ENCODE measurements at places on chromosomes 13 and 19. TPM values are rescaled to one million over a fixed set of nuclear protein-coding genes. Genes with fewer than 3 reads are reported as not detected.

DNA sequence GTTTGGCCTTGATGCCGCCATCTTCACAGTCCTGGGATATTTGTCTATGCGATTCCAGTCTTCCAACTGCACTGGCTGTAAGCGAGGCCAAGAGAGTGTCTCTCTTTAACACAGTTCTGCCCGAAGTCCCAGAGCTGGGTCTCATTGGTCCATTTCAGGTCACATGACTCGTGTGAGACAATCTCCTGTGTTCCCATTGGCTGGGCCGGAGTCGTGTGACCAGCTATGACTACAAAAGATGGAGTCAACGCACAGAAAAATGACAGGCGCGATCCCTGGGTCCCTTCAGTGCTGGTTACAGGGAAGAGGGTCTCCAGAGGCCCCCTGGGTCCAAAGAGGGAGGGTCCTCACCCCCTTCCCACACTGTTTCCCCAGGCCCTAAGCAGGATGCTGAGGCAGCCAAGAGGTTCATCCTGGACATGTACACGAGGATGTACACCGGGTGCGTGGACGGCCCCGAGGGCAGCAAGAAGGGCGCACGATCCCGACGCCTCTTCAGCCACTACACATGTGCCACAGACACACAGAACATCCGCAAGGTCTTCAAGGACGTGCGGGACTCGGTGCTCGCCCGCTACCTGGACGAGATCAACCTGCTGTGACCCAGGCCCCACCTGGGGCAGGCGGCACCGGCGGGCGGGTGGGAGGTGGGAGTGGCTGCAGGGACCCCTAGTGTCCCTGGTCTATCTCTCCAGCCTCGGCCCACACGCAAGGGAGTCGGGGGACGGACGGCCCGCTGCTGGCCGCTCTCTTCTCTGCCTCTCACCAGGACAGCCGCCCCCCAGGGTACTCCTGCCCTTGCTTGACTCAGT is 15.9 kb upstream of the S1PR4 start:
- no peak for DNase-seq
- no peak overlapping the region for H3K4me3 ChIP-seq
- H3K27ac ChIP-seq: peak overlapping the region; percentile 76
- H3K27me3 ChIP-seq: no peaks in the 10 kb centered on the region

DNA sequence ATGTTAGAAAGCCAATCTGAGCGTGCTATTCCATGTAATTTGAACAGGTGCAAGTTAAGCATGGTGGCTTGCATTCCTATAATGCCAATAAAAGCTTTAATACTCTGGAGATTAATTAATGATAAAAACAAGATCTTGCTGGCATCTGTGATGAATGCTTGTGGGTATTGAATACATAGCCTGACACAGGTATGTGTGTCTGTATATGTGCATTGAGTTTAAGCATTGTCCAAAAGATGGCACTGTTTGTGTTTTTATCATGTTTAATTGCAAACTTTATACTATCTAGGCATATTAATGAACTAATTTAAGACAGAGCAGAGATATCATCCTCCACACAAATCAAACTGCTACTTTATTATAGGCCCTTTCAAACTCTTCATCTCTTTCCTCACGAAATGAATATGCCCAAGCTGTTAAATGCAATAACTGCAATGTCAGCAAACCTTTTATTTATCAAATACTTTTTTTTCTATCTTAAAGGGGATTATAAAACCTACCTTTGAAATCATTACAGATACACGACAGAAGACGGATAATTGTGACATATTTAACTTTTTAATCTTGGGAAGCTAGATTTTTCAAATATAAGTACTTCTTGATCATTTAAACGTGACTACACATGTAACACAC is 86.5 kb downstream of the TNFSF11 start:
- no peak overlapping the region for H3K27ac ChIP-seq
- peaks cover 71% of the 10 kb centered on the region for H3K27me3 ChIP-seq
- H3K4me3 ChIP-seq: no peak overlapping the region
- H3K36me3 ChIP-seq: no peaks in the 10 kb centered on the region

GRCh38 chr13:30755678-30756077 is 20.3 kb downstream of the ALOX5AP start:
- peak overlapping the region; percentile 11 for H3K27ac ChIP-seq
- H3K27me3 ChIP-seq: no peaks in the 10 kb centered on the region
- H3K4me1 ChIP-seq: peaks cover 19% of the 10 kb centered on the region
- H3K36me3 ChIP-seq: peaks cover 10% of the 10 kb centered on the region

GRCh38 chr13:110326263-110326904 is 19.3 kb downstream of the COL4A2 start:
- no peaks in the 10 kb centered on the region for H3K4me1 ChIP-seq
- no peak overlapping the region for H3K27ac ChIP-seq
- no peak for DNase-seq
- no peak overlapping the region for H3K4me3 ChIP-seq

GRCh38 chr13:93867481-93867880 is 612.0 kb downstream of the DCT start:
- no peak overlapping the region for H3K27ac ChIP-seq
- H3K27me3 ChIP-seq: peaks cover 5% of the 10 kb centered on the region
- no peak overlapping the region for H3K4me3 ChIP-seq
- no peaks in the 10 kb centered on the region for H3K4me1 ChIP-seq
- no peaks in the 10 kb centered on the region for H3K36me3 ChIP-seq
- no peak for DNase-seq

GRCh38 chr13:51137250-51137649 is 26.2 kb upstream of the C13orf42 start:
- no peak overlapping the region for H3K4me3 ChIP-seq

GRCh38 chr13:103358255-103358932 is 292.2 kb upstream of the SLC10A2 start:
- no peak overlapping the region for H3K27ac ChIP-seq
- no peaks in the 10 kb centered on the region for H3K36me3 ChIP-seq
- DNase-seq: no peak
- H3K27me3 ChIP-seq: no peaks in the 10 kb centered on the region

DNA sequence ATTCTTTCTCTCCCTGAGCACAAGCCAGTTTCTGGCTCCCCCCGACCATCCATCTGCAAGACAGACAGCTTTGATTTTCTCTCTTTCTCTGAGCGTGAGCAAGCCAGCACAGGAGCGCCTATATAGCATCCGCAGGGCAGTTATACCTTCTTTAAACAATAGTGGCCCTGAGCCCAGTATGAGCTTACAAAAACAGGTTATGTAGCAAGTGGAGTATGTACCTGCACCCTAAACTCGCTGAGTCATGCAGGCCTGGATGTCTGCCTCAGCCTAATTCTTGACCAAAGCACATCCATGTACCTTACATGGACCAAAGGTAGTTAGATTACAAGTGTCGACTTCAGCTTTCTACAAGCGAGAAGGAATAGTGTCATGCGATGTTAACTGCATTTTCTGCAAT is 61.7 kb downstream of the RAP2A start:
- no peaks in the 10 kb centered on the region for H3K4me1 ChIP-seq
- no peak for DNase-seq
- no peaks in the 10 kb centered on the region for H3K36me3 ChIP-seq
- H3K4me3 ChIP-seq: no peak overlapping the region

DNA sequence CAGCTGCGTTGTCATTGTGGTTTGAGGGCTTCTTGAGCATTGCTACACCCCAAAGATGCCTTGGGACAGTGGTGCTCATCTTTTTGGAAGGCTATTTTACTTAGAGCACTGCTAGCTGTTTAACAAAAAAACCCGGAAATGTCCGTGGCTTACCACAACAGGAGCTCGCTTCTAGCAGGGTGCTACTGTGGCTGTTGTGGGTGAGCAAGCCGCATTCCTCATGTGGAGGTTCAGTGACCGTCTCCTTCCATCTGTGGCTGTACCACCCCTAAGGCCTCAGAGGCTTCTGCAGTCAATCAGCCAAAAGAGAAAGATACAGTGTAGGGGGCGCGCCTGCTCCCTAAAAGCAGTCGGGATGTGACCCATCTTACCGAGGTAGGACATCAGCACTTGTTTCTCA is 1004.2 kb downstream of the UQCRFS1 start:
- H3K4me1 ChIP-seq: no peaks in the 10 kb centered on the region
- no peak overlapping the region for H3K27ac ChIP-seq
- H3K36me3 ChIP-seq: no peaks in the 10 kb centered on the region
- DNase-seq: no peak
- H3K4me3 ChIP-seq: no peak overlapping the region
- H3K27me3 ChIP-seq: no peaks in the 10 kb centered on the region

DNA sequence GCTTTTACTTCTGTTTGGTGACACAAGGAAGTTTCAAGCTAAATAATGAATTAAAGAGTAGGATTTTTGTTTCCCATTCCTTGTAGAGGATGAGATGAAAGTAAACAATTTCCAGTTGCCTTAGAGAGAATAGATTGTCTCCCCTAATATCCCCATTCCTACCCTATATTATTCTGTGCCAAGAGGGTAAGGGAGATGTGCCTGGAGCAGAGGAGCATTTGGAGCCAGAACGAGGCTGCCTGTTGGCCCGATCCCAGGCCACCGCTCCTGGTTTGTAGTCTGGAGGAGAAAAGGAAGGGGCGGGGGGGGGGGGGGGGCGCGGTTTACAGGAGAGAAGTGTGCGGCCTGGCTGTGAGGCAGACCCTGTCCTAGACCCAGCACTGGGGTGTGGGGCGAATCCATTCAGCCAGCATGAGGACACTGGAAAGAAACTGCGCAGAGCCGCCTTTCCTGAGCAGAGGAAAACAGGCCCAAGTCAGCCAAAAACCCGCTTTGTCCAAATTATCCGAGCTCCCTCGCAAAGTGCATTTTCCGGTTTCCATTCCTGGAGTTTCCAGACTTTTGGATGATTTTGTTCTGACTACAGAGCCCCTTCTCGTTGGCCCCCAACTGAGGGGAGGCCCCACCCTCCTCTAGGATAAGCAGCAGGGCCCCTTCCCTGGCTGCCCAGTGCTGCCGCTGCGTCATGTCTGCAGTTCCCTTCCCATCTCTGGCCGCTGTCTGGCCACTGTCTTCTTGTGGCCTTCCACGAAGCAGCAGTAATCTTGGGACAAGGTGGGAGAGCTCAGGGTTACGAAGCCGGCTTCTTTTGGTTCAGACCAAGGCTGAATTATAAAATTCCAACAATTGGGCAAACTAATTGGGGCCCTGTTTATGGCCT is 23.0 kb downstream of the NFIX start:
- peaks cover 28% of the 10 kb centered on the region for H3K4me1 ChIP-seq
- DNase-seq: no peak
- H3K27ac ChIP-seq: no peak overlapping the region
- no peak overlapping the region for H3K4me3 ChIP-seq
- peaks cover 3% of the 10 kb centered on the region for H3K36me3 ChIP-seq

GRCh38 chr19:52237771-52238400 is 31.5 kb upstream of the ZNF766 start:
- no peak overlapping the region for H3K27ac ChIP-seq
- H3K27me3 ChIP-seq: no peaks in the 10 kb centered on the region
- no peak overlapping the region for H3K4me3 ChIP-seq
- H3K4me1 ChIP-seq: peaks cover 3% of the 10 kb centered on the region
- no peaks in the 10 kb centered on the region for H3K36me3 ChIP-seq

DNA sequence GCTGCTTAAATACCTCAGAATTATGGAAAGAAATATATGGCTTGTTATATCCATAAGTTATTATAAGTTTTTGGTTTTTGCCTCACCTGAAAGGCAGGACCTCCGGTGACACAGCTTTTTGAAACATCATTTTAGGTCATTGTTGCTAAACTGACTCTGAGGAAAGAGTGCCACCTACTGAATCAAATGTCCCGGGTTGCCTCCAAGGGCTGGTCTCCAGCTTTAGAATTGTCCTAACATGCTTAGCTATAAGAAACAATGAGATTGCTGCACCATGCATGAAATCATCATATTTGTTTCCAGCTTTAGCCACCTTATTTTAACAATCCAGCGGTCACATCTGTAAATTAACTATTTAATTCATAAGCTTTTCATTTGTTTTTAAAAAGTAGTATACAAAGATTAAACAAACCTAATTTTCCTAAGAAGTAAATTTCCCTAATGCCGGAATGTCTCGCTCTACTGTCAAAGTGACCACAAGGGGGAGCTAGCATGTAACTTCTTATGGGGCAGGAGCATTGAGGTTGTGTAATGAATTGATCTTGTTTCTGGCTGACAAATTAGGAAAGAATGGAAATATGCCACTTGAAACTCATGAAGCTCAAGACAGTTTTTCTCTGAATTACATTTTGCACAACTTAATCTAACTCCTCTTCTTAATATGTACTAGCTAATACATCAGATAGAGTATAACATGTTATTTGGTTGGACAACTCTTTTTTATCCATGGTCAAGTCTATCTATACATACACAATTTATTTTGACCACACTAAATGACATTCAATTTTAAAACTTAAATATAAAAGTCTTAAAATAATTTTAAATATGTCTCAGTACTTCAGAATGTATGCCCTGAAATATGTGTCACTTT is 6.7 kb upstream of the PCDH17 start:
- H3K4me1 ChIP-seq: peaks cover 5% of the 10 kb centered on the region
- no peak overlapping the region for H3K27ac ChIP-seq
- H3K36me3 ChIP-seq: no peaks in the 10 kb centered on the region
- H3K4me3 ChIP-seq: no peak overlapping the region

DNA sequence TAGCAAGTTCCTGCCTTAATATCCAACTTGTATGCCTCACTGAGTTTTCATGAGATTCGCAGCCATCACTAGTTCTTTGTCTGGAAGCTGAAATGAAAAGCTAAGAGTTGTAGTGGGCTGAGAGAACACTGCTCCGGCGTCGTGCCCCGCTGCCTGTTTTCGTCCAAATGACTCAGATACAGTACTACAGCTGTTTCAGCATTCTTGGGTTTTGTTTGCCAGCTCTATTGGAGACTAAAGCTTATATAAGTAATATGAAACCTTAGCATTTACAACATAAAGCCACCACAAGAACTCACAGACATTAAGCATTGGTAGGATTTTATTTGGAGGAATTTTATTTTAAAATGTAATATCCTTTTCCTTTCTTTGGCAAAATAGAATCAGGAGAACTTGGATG is 299.7 kb downstream of the DLEU7 start:
- H3K27ac ChIP-seq: no peak overlapping the region
- H3K36me3 ChIP-seq: no peaks in the 10 kb centered on the region
- no peaks in the 10 kb centered on the region for H3K4me1 ChIP-seq
- no peak overlapping the region for H3K4me3 ChIP-seq
- no peaks in the 10 kb centered on the region for H3K27me3 ChIP-seq

The ERICH4 gene
- total RNA-seq: not detected

The STOML3 gene
- total RNA-seq: not detected

The PLIN4 gene
- not detected for total RNA-seq

The APLP1 gene
- not detected for total RNA-seq

The ANGPTL4 gene
- not detected for total RNA-seq

The PLIN5 gene
- not detected for total RNA-seq

The ZNF90 gene
- total RNA-seq: 2.4 TPM

The IFT88 gene
- 7.0 TPM for total RNA-seq

All from T-helper 17 cell (primary cell).